B cell (primary cell): ENCODE measurements at places on chromosomes 6 and 20. TPM values are rescaled to one million over a fixed set of nuclear protein-coding genes. Genes with fewer than 3 reads are reported as not detected.

GRCh38 chr6:113464960-113465359 lies 392.2 kb upstream of the MARCKS start:
- DNase-seq: no peak

GRCh38 chr20:50223039-50224005 lies 32.7 kb downstream of the CEBPB start:
- DNase-seq: no peak

DNA sequence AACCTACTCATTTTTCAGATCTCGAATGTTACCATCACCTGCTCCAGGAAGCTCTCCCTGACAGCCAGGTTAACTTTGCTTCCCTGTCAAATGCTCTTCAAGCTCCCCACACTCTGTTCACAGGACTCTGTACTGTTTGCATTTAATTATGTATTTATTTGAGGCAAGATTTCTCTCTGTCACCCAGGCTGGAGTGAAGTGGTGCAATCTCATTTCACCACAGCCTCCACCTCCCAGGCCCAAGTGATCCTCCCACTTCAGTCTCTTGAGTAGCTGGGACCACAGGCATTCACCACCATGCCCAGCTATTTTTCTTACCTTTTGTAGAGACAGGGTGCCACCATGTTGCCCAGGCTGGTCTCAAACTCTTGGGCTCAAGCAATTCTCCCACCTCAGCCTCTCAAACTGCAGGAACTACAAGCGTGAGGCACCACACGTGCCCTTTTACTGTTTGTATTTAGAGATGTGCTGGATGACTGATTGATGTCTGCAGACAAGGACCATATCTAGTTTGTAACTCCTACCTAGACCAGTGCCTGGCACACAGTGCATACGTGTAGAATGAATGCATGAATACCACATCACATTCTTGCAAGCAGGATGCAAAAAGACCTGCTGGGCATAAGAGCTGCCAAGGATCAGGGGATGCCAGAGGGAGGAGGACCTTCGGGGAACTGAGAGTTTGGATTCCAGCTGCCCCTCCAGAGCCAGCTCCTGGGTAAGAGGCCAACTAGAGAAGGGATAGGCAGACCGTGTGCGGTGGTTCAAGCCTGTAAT lies 15.6 kb upstream of the CBFA2T2 start:
- no peak for DNase-seq

- no peak for DNase-seq
Observed at GRCh38 chr20:52630138-52630537, 342.0 kb upstream of the TSHZ2 start.

GRCh38 chr20:19322061-19322985 lies 109.9 kb downstream of the SLC24A3 start:
- no peak for DNase-seq

DNA sequence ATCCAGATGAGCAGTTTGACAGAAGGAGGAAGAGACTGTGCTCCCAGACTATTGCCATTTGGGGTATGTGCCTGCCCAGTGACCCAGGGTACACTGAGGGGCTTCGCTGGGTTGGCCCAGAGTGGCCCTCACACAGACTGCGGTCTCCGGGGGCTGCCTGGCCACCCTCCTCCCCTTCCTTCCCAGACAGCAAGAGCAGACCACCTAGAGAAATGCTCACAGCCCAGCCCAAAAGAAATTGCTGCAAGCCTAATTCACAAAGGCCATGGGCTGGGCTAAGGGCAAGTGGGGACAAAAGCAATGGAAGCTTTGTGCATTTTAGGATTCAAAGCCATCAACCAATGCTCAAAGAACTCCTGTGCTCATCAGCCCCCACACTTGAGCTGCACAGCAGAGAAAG lies 277.6 kb downstream of the CDC5L start:
- DNase-seq: no peak

- no peak for DNase-seq
Observed at GRCh38 chr6:87183687-87184086, 28.3 kb downstream of the ZNF292 start.

Gene OXT
- 1.4 and 1.7 TPM in 2 replicates for total RNA-seq

Gene NUP153
- total RNA-seq: 70.5 and 74.6 TPM in 2 replicates

Gene OVOL2
- not detected in 2 replicates for total RNA-seq

Gene ADAT2
- 15.2 and 16.0 TPM in 2 replicates for total RNA-seq

Gene SLC13A3
- 0.20 and 0.49 TPM in 2 replicates for total RNA-seq

Gene HSPA1A
- 58.8 and 61.2 TPM in 2 replicates for total RNA-seq
